Activated CD4-positive, alpha-beta T cell treated with anti-CD3 and anti-CD28 coated beads, Interleukin-2, amount 10 ng/mL, durations not matched to agents 24 days and 14 days (primary cell): ENCODE measurements at places on chromosomes 12 and 14.

- DNase-seq: no peak
Measured at GRCh38 chr12:27064397-27065342, 17.7 kb downstream of the C12orf71 start.

- DNase-seq: no peak
Measured at GRCh38 chr12:98618952-98619351, 25.5 kb downstream of the SLC25A3 start.

DNA sequence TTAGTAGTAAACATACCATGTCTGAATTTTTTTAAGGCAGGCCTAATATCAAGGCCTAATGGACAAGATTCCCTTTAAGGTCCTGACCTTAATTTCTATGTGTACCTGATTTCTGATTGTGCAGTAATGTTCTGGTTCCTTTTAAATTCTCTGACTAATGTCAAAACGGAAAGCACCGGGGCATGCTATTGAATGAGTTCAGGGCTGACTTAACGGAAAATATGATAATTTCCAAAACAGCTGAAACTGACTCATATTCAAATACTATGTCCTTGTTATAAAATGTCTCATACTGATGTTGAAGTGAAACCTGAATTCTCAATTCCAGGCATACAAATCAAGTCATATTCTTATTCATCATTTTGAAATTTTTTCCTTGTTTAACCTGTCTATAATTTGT is 6.7 kb downstream of the TAS2R43 start:
- DNase-seq: no peak

GRCh38 chr12:11838403-11838802 is 188.9 kb downstream of the ETV6 start:
- no peak for DNase-seq

GRCh38 chr12:107339487-107339886 is 246.1 kb upstream of the CRY1 start:
- DNase-seq: no peak
